ENCODE measurements at places on chromosomes 3 and 15.

DNA sequence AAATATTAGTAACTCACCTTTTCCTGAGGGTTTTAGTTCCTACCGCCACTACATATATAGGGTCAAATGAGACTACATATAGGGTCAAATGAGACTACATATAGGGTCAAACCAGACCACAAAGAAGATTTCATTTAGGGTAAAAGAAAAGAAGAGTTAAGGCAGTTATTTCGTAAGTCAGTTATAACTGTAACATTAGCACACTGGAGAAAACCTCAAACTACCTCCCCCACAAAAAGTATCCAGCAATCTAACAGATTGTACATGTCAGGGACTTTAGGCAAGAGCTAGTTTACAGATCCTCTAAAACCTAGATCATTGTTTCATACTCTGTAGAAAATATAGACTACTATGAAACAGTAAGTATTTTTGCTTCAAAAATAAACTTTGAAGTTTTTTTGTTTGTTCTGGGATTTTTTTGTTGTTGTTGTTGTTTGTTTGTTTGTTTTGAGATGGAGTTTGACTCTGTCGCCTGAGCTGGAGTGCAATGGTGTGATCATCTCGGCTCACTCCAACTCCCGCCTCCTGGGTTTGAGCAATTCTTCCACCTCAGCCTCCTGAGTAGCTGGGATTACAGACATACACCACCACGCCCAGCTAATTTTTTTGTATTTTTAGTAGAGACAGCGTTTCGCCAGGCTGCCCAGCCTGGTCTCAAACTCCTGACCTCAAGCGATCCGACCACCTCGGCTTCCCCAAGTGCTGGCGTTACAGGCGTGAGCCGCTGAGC lies 92.4 kb upstream of the CGNL1 start:
- DNase-seq = no peak

- no peak for DNase-seq
Observed at GRCh38 chr15:48470096-48470495, 138.9 kb downstream of the DUT start.

DNA sequence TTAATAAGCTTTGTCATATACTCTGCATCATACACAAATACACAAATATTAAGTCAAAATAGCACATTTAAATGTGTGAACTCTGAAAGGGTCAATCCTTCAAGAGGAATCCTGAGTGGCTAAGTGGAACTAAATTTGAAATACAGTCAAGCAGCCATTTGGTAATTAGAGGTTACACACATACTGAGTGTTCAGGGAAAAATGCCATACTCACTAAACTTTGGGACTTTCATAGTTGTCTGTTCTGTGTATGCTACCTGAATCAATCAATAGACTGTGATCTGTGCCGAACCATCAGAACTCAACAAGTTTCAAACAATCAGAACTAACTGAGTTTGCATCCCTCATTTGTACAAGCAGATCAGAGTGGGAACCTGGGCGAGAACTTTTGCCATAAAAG lies 15.3 kb downstream of the ANKRD28 start:
- no peak for DNase-seq

- no peak for DNase-seq
Observed at GRCh38 chr3:11721479-11721878, 77.8 kb upstream of the VGLL4 start.

- DNase-seq = peak; percentile 48
Observed at GRCh38 chr3:94083261-94083660, 20.4 kb downstream of the NSUN3 start.

DNA sequence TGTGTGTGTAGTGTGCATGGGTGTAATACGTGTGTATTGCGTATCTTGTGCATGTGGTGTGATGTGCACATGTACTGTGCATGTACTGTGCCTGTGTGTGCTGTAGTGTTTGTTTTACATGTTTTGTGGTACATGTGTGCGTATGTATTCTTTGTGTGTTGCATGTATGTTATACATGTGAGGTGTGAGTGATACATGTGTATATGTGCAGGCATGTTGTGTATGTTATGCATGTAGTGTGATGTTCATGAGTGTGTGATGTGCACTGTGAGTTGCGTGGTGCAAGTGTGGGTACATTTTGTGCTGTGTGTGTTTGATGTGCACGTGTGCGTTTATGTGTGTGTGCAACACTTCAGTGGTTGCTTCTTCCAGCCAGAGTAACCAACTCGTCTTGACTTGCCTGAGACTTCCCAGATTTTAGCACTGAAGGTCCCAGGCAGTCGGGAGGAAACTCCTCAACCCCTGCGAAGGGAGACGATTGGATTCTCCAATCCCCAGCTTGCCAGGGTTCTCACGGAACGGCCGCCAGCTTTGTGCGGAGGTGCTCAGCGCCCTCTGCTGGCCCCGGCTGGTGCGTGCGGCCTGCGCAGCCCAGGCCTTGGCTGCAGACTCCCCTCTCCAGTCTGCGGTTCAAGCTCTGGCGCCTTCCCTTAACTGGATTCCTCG lies 3.6 kb downstream of the GALNT15 start:
- peak; percentile 43 for DNase-seq

All from immature natural killer cell (primary cell).